ENCODE measurements at places on chromosomes 11 and 22. TPM values are rescaled to one million over a fixed set of nuclear protein-coding genes. Genes with fewer than 3 reads are reported as not detected.

Gene MIOX
- total RNA-seq, result 0.23 TPM

Gene TRPC6
- 0.09 TPM for total RNA-seq

Gene C11orf97
- total RNA-seq, result not detected

Gene NLRP14
- total RNA-seq, result not detected

Gene DGCR6
- total RNA-seq, result 8.2 TPM

Gene BRSK2
- not detected for total RNA-seq

Gene KDELR3
- not detected for total RNA-seq

DNA sequence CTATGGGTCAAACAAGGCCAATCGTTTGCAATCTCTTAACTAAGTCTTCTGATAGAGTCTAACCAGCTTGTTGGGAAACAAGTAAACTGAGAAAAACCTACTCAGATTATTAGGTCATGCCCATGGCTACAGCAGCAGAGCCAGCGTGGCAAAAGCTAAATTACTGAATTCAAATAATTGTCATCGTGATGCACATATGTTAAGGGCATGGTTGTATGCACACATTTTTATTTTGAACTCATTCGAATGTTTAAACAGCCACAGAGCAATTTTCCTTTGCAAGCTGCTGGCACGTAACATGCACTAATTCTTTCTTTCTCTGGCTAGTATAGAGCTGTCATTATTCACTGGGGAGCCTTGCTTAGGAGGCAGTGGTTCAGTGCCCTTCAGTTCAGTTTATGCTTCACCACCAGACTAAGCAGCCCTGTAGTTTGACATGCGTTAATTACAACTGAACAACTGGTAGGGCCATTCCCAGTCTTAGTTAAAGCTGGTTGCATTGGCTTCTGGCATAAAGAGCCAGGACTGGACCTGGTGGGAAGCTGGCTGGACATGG lies 396.4 kb downstream of the METTL15 start:
- H3K36me3 ChIP-seq, result no peaks in the 10 kb centered on the region
- no peaks in the 10 kb centered on the region for H3K4me1 ChIP-seq
- H3K27ac ChIP-seq, result no peak overlapping the region
- DNase-seq, result no peak
- H3K27me3 ChIP-seq, result no peaks in the 10 kb centered on the region

DNA sequence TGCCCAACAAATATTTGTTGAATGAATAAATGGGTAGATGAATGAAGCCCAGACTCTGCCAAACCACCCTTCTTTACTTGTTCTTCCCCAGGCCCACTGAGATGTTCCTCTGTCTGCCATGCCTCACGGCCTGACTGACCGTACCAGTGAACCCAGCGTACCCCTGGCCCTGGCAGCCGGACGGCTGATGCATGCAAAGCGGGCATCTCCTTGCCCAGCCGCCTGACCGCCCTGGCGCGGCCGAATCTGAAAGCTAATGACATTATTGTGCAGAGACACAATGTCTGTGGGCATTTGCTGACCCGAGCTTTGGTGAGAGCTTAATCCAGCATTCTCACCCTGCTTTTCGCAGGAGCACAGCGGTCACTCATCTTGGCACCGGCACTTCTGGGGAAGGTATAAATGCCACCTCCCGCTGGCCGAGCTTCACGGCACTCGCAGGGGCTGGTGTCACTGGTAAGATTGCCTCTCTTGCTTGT lies at the start of gene CRYBB2:
Gene CRYBB2 (plus strand): TSS at position 429 of the 479 bp plus-strand sequence. CDS start 1,791 bp downstream, outside the sequence.
- no peak for DNase-seq
- no peak within 1 kb of the TSS for H3K27ac ChIP-seq
- no peaks in the 10 kb centered on the region for H3K36me3 ChIP-seq
- no peaks in the 10 kb centered on the region for H3K27me3 ChIP-seq
- no peak within 1 kb of the TSS for H3K4me3 ChIP-seq
- no peaks in the 10 kb centered on the region for H3K4me1 ChIP-seq

GRCh38 chr11:37916331-37916730 lies 1318.3 kb upstream of the RAG2 start:
- no peak overlapping the region for H3K27ac ChIP-seq
- no peak overlapping the region for H3K4me3 ChIP-seq
- DNase-seq, result no peak
- H3K36me3 ChIP-seq, result no peaks in the 10 kb centered on the region

DNA sequence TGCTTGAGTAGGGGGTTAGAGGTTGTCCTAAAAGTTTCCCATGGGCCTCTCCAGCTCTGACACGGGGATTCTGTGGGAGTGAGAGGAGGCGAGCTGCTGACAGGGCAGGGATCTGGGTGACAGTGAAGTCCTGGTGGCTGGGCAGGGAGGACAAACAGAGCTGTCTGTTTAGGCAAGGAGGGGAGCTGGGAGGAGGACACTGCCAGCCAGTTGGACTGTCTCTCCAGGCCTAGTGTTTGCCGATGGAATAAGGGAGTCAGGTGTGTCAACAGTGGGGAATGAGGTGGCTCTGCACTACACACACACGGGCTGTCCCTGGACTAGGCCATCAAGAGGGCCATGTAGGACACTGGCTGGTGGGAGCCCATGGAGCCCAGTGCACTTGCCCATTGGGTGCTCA lies 20.6 kb upstream of the SYT7 start:
- H3K4me3 ChIP-seq, result no peak overlapping the region
- H3K27ac ChIP-seq, result no peak overlapping the region
- H3K36me3 ChIP-seq, result no peaks in the 10 kb centered on the region
- DNase-seq, result no peak
- H3K27me3 ChIP-seq, result no peaks in the 10 kb centered on the region
- H3K4me1 ChIP-seq, result no peaks in the 10 kb centered on the region

DNA sequence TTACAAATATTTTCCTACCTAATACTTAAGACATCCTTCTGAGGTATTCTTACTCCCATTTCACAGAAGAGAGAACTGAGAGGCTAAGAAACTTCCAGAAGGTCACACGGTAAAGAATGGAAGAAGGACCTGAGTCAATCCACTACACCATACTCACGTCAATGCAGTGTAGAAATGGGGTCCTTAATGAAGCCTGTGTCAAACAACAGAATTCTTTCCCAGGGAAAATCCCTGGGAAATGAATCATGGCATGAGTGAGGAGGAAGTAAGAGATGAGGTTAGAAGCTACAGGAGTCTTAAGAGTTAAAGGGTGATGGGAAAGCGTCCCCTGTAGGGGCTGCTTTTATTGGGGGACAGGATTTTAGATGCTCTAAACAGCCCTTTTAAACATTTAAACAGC lies 147.9 kb downstream of the C11orf91 start:
- no peak overlapping the region for H3K27ac ChIP-seq
- no peaks in the 10 kb centered on the region for H3K4me1 ChIP-seq
- no peak for DNase-seq

DNA sequence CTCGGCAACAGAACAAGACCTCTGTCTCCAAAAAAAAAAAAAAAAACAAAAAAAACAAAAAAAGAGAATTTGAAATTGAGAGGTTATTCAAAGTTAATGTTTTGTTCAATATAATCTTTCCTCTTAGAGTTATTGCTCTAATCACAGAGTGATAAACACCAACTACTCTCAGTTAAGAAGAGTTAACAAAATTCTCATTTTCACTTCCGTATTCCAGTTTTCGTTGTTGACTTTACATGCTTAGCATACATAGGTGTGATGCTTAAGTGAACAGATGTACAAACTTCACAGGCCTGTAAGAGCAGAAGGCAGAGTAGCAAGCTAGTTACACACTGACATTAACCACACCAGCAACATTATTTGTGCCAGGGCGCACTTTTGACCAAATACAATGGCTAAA lies 12.3 kb downstream of the EIF4ENIF1 start:
- H3K4me1 ChIP-seq, result no peaks in the 10 kb centered on the region
- no peak overlapping the region for H3K4me3 ChIP-seq
- H3K36me3 ChIP-seq, result peaks cover 17% of the 10 kb centered on the region
- no peak for DNase-seq
- no peak overlapping the region for H3K27ac ChIP-seq

DNA sequence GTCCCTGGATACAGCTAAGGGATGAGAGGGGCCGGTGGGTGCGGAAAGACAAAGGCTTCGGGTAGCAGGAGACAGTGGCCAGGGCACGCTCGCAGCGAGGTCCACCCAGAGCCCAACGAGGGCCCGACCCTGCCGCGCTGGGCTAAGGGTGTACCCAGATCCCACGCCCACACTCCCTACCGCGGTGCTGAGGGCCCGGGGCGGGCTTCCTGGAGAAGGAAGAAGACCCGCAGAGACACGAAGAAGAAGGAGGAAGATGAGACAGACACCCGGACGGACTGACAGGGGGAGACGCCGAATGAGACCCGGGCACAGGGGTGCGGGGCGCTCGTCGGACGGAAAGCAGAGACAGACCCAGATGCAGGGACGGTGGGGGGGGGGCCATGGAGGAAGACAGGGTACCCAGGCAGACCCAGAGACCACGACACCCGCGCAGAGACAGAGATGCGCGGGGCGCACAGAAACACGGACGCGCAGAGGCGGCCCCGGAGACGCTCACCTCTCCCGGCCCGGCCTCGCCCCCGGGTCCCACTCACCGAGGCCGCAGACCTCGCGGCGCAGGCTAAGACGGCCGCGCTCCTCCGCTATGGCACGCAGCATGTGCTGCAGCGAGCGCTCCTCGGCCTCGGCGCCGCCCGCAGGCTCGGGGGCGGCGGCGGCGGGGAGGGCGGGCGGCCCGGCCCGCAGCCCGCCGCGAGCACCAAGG lies 437 bp downstream of the KIAA0930 start:
- H3K27ac ChIP-seq, result no peak overlapping the region
- no peaks in the 10 kb centered on the region for H3K36me3 ChIP-seq
- peak; percentile 46 for DNase-seq
- peaks cover 52% of the 10 kb centered on the region for H3K4me1 ChIP-seq
- no peaks in the 10 kb centered on the region for H3K27me3 ChIP-seq
- peak overlapping the region; percentile 42 for H3K4me3 ChIP-seq

- peaks cover 15% of the 10 kb centered on the region for H3K4me1 ChIP-seq
- no peaks in the 10 kb centered on the region for H3K36me3 ChIP-seq
- H3K4me3 ChIP-seq, result no peak overlapping the region
- DNase-seq, result no peak
Measured at GRCh38 chr11:95228081-95228749, 2.8 kb downstream of the SESN3 start.

DNA sequence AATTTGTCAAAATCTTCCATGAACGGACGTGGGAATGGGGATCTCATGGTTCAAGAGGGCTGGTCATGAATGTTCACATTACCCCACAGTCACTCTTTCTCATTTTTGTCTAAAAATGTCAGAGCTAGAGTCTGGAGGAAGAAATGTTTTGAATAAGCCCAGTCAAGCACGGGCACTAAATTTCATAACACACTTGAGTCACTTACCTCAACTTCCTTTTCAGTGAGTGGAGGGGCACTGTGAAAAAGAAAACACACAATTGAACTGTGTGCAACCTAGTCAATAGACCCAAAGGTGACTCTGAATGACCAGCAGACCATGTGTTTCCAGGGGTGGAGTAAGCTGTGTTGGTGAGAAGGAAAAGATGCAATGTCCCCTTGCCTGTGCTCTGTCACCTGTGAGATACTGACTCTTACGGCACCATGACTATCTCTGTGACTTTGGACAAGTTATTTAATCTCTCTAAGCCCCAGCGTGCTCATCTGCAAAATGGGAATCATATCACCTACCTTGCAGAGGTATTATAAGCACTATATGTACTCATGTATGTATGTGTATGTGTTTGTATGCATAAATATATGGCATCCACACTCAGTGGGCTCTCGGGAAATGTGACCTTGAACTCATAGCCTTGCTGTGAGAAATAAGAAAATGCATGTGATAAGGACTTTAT lies 38.2 kb upstream of the LYVE1 start:
- peaks cover under 1% of the 10 kb centered on the region for H3K27me3 ChIP-seq
- no peaks in the 10 kb centered on the region for H3K36me3 ChIP-seq
- peak overlapping the region; percentile 67 for H3K27ac ChIP-seq
- peaks cover 40% of the 10 kb centered on the region for H3K4me1 ChIP-seq
- no peak for DNase-seq

DNA sequence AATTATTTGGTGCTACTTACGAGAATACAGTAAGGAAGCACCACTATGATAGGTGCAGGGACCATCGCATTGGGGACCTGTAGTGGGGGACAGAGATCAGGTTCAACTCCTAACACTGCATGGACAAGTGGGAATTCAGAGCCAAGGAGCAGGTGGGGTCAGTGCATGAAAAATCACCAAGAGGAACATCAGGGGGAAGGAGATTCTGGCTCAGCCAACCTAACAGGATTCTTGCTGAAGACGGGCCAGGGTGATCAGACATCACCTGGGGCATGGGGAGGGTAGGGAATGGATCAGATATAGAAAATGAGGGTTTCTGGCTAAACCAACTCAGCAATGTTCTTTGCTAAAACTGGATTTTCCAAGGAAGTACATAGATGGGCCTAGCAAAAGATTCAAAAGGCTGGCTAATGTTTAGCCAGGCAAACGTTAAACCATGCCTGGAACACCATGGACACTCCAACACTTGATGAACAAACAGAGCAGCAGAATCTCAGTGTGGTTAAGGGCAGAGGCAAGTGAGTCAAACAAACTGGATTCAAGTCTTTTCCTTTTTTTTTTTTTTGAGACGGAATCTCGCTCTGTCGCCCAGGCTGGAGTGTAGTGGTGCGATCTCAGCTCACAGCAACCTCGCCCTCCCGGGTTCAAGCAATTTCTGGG lies 70.0 kb downstream of the MICAL3 start:
- no peak overlapping the region for H3K4me3 ChIP-seq
- H3K36me3 ChIP-seq, result no peaks in the 10 kb centered on the region
- no peak overlapping the region for H3K27ac ChIP-seq
- no peaks in the 10 kb centered on the region for H3K27me3 ChIP-seq
